T-helper 9 cell (primary cell): ENCODE measurements at places on chromosomes 16 and 17.

GRCh38 chr17:39867084-39867879, 720 bp upstream of the ZPBP2 start:
- DNase-seq: peak; percentile 52

DNA sequence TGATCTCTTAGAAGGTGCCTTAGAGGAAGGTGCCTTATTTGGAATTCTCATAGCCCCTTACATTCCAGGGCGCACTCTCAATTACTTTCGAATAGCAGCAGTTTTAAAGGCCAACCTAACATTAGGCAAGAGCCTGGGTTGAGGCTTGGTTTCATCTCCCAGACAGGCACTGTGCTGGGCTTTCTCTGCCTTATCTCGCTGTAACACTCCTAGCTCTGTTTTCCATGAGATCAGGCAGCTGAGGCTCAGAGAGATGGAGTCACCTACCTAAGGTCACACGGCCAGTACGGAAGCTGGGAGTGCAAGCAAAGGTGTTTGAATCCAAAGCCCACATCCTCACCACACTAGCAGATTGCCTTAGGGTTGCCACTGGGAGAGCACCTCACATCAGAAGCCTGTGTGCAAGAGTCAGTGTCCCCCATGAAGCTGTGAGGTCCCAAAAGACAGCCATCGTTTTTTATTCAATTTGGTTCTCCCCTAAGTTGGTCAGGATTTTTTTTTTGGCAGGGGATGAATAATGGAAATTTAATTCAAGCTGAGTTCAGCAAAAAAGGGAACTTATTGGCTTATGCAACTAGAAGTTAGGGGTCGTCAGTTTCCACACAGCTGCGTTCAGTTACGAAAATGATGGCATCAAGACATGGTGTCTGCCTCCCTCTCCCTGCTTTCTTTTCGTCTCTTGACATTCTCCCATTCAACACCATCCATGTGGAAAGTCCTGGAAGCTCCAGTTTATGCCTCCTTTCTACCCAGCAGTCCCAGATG, 206.4 kb downstream of the KATNIP start:
- DNase-seq: no peak

- DNase-seq: no peak
Measured at GRCh38 chr17:63741143-63741407, 524 bp downstream of the STRADA start.

DNA sequence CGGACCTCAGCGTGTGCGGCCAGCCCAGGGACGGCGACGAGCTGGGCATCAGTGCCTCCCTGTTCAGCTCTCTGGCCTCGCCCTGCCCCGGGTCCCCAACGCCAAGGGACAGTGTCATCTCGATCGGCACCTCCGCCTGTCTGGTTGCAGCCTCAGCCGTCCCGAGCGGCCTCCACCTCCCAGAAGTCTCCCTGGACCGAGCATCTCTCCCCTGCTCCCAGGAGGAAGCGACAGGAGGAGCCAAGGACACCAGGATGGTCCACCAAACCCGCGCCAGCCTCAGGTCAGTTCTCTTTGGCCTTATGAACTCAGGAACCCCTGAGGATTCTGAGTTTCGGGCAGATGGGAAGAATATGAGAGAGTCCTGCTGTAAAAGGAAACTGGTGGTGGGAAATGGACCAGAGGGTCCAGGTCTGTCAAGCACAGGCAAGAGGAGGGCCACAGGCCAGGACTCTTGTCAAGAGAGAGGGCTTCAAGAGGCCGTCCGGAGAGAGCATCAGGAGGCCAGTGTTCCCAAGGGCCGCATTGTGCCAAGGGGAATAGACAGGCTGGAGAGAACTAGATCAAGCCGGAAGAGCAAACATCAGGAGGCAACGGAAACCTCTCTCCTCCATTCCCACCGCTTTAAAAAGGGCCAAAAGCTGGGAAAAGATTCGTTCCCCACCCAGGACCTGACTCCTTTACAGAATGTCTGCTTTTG, 825 bp downstream of the HASPIN start:
- no peak for DNase-seq

GRCh38 chr17:65173284-65173793, 36.2 kb downstream of the RGS9 start:
- DNase-seq: peak; percentile 55

- DNase-seq: no peak
Measured at GRCh38 chr16:68499006-68499405, 40.1 kb upstream of the ZFP90 start.

DNA sequence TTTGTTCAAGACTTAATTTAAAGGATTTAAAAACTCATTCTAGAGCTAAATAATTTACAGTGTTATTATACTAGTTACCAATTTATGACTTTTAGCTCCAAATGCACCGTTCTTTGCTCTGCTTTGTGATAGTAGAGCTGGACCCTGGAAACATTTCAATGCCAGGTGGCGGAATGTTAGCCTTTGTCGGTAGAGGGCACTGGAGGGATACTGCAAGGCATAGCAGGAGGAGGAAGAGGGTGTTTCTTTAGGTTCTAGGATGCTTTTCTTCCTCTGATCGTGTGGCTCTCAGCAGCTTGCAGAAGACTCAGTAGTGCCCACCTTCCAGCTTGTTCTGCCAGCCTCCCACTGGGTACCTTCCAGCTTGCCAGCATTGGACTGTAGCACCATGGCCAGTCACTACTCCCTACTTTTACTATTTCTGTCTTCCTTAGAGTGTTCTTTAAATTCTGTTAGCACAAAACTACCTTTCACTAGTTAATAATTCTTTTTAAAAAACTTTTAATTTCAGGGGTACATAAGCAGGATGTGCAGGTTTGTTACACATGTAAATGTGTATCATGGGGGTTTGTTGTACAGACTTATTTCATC, 325.3 kb downstream of the UTP18 start:
- no peak for DNase-seq

DNA sequence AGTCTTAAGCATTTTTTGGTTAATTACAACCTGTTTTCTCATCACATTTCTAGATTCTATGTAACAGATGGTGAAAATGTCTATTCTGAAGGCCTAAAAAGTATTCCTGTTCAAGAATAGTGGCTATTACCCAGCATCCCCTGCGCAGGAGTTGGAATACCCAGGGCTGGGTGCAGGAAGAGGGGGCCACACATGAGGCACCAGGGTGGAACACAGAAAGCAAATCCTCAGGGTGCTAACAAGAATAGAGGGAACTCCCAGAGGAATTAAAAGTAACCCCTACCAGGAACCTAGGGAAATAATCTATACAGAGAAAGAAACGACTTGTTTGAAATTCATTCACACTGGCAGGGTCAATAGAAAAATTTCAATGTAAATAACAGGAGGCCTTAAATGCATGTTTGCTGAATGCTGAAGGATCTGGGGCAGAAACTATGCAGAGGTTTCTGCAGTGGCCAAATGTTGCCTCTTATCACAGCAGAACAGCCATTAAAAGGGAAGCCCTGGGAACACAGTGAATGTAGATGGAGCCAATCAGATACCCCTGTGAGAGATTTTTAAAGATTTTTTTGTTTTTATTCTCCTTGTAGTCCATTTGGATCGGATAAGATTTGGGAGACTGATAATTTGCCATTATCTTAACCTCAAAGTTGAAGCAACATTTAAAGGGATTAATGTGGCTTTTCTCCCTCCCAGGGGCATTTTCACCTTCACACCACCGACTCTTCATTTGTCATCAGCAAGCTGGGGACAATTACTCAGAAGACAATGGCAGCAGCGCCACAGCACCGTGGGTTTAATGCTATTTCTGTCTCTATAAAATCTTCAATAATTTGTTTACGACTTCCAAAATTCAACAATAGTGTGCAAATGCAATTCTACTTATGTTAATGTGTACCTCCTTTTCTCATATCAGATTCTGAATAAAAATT, 196.0 kb upstream of the PSMD7 start:
- no peak for DNase-seq

- DNase-seq: no peak
Measured at GRCh38 chr16:87170310-87170709, 146.9 kb downstream of the C16orf95 start.

DNA sequence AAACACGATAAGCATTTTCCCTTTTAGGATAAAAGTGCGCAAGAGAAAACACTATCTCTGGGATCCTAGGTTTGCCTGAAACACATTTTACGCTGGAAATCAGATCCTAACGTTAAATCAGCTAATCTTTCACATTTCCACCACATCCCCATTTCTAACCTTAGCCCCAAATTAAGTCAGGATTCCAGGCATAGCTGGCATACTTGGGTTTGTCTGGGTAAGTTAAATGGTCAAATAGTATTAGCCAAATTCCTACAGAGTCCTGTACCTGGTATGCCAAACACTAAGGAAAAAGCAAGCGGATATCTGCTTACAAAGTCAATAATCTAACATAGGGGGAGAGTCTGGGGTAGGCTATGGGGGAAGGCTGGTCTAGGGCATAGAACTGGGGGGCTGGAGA, 557.4 kb upstream of the ZFHX3 start:
- no peak for DNase-seq

DNA sequence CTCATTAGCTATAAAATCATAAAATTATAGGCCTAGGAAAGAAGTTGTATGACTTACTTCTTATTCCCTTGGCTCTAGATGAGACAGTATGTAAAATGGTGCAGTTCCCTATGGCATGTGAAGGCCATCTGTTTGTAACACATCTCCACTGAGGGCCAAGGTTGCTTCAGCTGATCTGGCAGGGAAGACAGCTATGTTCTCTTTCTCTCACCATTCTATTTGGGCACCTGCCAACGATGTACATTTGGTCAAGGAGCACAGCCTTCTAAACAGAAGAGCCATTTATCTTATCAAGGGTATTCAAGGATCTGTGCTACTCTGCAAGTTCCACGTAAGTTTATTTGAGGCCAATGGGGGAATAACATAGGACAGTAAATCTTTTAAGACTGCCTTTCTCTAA, 129.8 kb upstream of the TOM1L1 start:
- no peak for DNase-seq

GRCh38 chr17:20284570-20285295, 182.6 kb downstream of the LGALS9B start:
- no peak for DNase-seq

- no peak for DNase-seq
Measured at GRCh38 chr16:80176114-80176513, 364.7 kb upstream of the DYNLRB2 start.

DNA sequence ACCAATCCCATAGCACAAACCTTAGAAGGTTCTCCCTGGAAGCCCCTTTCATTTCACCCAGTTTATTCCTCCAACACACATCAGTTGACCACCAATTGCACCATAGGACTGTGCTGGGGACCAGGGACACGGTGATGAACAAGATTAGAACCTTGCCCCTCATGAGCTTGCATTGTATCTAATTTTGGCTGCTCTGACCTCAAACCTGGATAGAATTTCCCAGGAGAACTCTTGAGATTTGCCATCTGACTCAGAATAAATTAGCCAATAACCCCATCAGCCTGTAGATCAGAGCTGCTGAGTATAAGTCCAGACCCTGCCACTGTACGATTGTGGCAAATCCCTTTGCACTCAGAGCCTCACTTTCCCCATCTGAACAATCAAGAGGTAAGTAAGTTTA, 52.1 kb downstream of the CDH11 start:
- DNase-seq: no peak

- DNase-seq: no peak
Measured at GRCh38 chr17:47297661-47298400, 25.9 kb upstream of the EFCAB13 start.

GRCh38 chr17:17782523-17783115, 54.2 kb downstream of the SREBF1 start:
- no peak for DNase-seq

DNA sequence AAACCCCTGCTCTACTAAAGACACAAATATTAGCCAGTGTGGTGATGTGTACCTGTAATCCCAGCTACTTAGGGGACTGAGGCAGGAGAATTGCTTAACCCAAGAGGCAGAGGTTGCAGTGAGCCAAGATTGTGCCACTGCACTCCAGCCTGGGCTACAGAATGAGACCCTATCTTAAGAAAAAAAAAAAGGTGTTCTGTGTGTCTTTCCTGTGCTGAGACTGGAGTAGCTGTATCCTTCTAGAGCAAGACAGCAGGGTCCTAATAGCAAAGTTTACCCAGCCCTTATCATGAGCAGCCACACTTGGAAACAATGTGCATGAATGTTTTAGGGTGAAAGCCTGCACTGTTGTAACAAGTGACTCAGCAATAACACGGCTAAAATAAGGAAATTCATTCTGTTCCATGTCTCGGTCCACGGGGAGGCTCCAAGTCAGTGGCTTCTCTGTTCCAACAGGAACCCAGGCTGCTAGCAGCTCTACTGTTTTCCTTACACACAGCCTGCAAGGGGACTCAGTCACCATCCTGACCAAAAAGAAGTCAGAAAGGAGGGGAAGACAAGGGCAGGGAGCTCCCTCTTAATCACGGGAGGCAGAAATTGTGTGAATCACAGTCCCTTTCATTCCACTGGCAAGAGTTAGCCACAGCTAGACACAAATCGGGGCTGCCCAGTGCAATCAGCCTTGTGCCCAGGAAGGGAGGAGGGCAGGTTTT, 7.1 kb upstream of the SLC5A11 start:
- DNase-seq: no peak

DNA sequence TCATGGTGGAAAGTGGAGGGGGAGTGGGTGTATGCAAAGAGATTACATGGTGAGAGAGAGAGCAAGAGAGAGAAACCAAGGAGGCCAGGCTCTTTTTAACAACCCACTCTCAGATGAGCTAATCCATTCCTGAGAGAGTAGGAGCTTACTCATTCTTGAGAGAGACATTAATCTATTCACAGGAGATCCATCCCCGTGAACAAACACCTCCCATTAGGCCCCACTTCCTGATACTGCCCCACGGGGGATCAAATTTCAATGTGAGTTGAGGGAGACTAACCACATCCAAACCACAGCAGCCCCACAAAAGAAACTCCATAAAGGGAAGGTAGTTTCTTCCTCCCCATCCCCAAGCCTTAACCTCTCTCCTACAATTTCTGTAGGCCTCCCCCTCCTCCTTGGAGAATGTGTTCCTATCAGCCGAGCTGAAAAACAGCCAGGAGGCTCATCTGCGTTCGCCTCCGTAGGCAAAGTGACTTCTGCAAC, 450.0 kb downstream of the NPIPA7 start:
- no peak for DNase-seq

DNA sequence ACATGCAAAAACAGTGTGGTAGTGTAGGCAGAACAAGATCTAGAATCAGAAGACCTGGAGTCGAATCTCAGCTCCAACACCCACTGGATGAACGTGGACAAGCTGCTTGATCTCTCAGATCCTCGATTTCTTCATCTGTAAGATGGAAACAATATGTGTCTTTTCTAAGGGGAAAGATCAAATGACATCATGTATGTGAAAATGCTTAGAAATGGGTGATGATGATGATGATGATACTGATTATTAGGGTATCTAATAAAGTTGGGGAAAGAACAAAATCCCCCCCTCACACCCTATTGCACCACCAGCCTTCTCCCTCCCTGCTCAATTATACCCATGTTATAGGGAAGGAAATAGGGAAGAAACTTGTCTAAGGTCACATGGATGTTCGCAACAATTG, 10.9 kb downstream of the DYNLL2 start:
- no peak for DNase-seq

DNA sequence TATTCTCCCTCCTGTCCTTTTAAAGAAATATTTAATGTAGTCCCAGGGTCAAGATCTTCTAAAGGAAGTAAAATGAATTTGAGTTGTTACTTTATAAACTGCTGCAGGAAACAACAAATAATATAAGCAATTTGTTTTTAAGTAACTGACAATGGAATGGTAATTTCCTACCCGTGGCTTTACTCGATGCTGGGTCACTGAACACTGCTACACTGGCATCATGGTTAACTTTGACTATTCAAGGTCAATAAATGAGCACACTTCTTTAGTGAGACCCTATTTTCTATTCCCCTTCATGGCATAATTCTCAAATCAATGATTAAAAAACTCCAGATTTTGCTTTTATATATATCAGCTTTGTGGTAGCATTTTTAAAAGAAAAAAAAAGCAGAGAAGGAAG, 22.1 kb upstream of the ERCC4 start:
- DNase-seq: no peak

GRCh38 chr17:7307686-7308624, 527 bp downstream of the EIF5A start:
- peak; percentile 56 for DNase-seq
